ENCODE measurements at places on chromosomes 7 and 10.

- DNase-seq = no peak
These were observed 3.9 kb upstream of the FAS start for GRCh38 chr10:88986549-88987242.

DNA sequence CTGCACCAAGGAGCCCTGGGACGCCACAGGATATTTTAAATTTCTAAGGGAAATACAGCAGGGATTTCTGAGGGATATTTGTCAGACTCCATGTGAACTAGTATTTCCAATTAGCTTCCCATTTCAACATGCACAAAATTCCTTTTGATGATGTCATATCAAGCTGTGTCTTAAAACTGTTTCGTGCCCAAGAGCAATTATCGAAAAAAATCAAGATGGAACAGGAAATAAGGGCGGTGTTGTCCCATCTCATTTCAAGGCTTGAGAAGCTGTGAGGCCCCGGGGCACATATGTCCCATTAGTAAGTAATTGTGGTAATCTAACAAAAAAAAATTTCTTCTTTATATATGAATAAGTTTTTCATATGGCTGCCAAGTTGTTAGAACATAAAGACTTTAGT lies 47.4 kb downstream of the PPP1R17 start:
- DNase-seq = no peak

GRCh38 chr7:158655931-158656441 lies 48.6 kb downstream of the NCAPG2 start:
- DNase-seq = no peak

DNA sequence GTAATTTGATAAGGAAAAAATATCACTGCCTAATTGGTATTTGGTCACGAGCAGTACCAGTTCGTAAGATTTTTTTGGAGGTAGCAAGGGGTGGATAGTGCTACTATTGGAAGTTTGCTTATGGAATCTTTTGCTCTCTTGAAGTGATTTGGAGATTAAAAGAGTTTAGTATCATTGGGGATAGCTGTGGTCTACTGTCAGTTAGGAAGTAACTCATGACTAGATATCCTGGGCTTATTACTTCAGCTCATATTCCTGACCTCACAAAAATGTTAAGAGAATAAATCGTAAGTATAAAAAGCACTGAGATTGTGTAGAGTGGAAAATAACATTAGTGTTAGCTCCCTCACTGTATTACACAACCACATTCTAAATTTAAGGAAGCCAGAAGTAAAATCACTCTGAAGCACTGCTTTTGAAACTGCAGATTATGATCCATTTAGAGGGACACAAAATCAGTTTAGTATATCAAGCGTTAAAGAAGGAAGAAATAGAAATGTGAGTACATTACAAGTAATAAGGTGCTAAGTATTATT lies 22.6 kb downstream of the SGPL1 start:
- no peak for DNase-seq
